ENCODE measurements at places on chromosomes 13 and 19.

DNA sequence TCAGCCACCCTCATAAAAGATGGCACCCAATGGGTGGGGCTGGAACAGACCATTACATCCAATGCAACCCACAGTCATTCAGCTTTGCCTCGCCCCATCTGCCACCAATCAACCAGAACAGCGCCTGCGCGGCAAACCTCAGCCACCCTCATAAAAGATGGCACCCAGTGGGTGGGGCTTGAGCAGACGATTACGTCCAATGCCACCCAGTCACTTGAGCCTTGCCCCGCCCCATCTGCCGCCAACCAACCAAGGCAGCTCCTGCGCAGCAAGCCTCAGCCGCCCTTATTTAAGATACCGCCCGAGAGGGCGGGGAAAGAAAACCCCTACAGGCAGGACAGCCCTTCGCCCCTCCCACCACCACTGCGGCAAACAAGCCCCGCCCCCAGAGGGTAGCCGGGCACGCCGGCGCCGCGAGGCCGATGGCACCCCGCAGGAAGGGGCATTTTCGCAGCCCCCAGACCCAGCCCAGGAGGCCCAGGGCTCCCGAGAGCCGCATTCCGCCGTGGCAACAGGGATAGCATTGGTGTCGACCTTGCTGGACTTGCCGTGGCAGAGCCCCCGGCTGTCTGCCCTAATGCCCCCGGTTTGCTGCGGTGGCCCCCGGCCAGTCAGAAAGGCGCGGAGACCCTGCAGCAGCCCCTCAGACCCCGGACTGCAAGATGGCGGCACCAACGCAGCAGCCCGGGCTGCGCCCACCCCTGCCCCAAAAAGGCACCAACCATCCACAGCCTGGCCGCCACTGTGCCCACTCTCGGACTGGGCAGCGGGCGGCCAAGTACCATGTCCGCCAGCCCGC is 675 bp downstream of the PEG3 start:
- no peak for DNase-seq

DNA sequence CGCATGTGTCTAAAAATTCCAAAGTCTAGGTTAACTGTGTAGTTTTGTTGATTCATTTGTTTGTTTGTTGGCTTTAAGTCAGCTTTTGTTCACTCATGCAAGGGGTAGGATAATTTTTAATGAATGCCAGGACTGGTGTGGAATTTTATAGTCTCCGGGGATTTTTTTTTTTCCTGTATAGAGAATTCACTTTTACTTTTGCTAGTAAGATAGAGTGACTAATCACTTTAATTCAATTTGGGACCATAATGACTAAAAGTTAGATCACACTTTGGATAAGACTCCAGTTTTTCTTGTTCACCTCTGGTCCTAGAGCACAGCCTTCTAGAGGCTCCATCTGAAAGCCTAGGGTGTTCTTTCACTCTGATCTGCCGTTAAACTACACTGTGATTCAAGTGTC is 1690.0 kb downstream of the PCDH9 start:
- no peak for DNase-seq

DNA sequence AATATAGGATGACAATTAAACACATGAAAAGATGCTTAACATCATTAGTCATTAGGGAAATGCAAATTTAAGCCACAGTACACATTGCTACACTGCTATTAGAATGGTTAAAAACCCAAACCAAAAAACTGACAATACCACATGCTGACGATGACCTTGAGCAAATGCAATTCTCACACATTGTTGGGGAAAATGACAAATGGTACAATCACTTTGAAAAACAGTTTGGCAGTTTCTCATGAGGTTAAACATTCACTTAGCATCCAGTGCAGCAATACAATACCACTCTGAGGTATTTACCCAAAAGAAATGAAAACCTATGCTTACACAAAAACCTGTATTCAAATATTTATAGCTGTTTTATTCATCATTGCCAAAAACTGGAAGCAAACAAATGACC is 11.3 kb downstream of the FLT3 start:
- DNase-seq, result no peak

DNA sequence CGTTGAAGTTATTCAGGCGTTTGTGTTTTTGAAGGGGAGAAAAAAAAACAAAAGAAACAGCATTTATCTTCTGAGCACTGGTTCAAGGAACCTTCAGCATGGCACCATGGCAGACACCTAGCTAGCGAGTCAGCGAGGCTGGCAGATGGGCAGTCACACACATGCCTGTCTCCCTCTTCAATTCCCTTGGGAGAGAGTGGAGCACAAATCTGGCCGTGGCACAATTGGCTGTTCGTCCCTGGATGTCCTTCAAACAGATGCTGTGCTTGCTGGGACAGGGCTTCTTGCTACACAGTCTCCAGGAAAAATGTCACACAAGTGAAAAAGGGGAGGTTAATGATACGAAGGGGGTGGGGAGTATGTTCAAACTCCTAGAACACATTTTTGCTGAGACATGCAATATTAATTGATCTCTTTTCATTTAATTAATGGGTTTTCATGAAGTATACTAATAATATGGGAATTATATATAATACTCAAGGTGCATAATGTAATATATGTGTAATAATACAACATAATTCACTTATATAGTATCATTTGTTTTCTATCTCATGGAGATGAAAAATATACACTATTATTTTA is 1674.5 kb upstream of the SLC10A2 start:
- no peak for DNase-seq

DNA sequence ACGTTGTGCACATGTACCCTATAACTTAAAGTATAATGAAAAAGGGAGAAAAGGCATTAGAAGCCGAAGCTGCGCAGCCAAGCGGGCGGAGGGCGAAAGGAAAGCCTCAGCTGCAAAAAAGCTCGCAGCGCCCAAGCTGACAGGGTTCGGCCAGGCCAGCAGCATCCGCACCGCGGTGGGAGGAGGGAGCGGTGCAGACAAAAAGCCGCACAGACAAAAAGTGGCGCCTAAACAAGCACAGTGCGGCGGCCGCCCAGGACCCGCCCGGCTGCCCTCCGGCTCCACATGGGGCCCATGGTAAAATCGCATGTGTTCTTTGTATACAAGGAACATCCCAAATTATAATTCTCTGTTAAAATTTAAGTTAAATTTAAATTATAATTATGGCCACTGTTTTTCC is 42.4 kb downstream of the PSG3 start:
- no peak for DNase-seq

DNA sequence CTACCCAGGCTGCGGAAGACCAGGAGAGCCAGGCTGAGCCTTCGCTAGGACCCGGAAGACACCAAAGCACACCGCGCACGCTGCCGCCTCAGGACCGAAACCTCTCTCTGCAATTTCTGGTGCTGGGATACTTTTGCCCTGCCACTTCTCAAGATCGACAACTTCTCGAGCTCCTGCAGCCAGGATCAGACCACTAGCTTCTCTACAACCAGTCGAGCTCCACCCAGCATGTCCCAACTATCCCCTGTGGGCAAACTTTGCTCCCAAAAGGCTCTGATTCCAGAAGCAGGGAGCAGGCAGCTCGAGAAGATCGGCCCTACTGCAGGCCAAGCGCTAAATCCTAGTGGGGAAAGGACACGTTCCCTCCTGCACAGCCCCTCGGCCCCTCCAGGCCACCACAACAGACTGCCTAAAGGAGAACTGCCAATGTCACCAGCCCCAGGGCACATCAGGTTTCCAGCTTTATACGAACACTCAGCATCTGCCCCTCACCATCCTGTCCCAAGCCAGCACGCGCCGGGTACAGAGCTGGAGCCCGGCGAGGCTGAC is 979 bp downstream of the AKAP8 start:
- DNase-seq, result no peak

DNA sequence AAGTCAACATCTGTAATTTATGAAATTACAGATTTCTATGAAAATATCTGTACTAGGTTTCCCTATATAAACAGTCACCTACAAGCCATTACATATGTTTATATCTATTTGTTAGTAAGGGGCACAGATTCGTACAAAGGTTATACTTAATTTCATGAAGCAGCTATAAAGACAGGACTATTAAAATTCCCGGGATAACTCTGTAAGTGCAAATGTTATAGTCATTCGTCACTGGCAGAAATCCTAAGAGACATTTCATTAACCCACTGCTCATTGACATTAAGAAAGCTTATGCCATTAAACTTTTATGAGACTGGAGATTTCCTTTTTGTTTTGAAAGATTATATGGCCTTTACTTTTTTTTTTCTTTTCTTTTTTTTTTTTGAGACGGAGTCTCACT is 122.9 kb downstream of the MYO16 start:
- no peak for DNase-seq

- DNase-seq, result no peak
Observed at GRCh38 chr13:30043631-30043925, 193.2 kb upstream of the UBL3 start.

- no peak for DNase-seq
Observed at GRCh38 chr19:4987692-4988370, 18.9 kb downstream of the KDM4B start.

- DNase-seq, result no peak
Observed at GRCh38 chr13:42354241-42355091, 82.5 kb downstream of the AKAP11 start.

DNA sequence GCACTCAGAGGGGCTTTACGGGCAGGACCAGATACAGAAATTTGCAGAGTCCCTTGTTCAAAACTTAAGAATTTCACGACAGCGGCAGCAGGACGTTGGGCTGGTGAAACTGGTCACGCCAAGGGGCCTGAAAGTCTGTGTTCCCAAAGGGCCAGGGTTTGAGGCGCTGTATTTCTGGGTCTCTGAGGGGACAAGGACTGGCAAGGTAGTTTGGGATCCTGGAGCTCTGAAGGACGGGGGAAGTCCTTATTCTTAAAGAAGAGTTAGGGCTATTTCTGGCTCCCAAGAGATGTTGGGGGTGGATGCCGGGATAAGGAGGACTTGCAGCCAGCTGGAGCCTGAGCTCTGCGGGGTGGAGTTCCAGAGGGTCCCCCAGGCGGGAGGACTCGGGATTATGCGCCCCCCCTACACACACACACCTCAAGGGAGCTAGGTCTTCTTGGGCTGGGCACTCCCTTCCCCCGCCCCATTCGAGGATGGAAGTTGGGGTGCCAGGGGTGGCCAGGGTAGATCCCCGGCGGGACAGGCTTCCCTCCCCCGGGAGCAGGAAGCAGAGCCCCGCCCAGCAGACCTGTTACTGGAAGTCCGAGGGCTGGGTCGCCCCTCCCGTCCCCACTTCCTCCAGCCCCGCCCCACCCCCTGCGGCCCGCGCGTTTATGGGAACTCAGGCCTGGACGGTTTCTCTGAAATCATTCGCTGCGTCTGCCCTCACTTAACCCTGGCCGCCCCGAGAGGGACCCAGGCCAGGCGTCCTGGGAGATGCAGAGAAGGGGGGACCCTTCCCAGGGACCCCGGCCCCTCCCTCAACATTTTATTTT is 5.6 kb downstream of the BCL3 start:
- DNase-seq, result no peak

GRCh38 chr13:99022941-99023340 is 45.1 kb upstream of the DOCK9 start:
- no peak for DNase-seq

DNA sequence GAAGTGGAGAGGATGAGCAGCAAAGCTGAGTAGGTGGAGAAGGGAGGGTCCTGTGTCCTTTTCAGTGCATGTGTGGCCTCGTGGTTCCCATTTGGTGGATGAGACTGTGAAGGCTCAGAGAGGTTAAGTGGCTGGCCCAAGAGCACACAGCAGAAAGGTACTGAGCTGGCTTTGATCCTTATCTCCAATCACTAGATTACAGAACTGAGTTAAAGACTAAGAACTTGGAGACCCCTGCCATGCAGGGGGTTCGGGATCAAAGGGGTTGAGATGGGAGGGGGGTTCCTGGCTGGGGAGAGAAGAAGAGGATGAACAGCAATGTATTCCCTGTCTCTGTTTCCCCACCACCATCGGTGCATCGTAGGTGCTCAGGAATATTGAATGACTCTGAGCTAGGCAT is 11.8 kb downstream of the CELF5 start:
- no peak for DNase-seq

DNA sequence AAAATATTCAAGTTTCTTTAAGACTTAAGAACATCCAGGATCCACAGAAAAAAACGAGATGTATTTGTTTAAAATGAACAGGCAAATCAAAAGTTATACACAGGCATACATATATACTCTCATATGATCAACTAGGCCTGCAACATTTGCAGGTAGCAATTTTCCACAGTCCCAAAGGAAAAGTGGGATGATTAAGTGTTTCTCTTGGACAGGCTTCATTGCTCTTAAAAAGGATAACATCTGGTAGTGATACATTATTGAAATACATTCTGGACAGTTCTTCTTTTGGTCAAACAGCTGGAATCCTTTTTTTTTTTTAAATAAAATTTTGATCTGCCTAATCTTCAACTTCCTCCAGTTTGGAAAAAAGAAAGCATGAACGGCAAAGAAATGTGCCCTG is 114.8 kb upstream of the TDRD3 start:
- no peak for DNase-seq

DNA sequence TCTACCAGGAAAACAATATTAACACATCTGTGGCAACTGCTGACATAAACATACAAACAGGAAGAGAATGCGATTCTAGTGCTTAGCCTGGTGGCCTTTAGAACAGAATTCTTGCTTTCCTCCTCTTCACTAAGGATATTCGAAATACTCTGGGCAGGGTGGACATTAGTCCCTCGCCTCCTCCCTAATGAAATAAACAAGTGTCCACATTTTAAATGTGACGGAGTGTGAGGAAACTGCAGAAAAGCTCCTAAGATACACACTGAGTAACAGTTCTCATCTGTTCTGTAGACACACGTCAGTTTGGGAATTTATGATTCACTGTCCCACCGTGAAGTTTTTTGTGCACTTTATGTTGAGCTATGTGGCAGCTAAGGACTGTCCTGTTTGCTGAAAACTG is 639 bp downstream of the STARD13 start:
- DNase-seq, result no peak

DNA sequence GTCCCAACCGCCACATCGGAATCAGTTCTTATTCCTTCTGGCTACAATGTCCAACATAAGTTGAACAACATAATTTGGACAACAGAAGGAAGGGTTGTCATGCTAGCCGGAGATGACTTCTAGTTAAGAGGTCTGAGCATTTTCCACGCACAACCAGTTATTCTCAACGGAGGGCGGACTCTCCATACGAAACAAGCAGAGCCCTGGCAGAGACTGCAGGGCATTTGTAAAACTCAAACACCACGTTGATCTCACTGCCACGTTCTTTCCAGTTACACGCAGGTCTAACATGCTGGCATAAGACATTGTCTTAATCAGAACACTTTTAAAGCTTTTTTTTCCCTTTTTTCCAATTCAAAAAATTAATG is 38.3 kb upstream of the DCUN1D2 start:
- DNase-seq, result no peak

GRCh38 chr13:25468325-25469168 is 96.8 kb downstream of the ATP8A2 start:
- DNase-seq, result peak; percentile 75

- DNase-seq, result no peak
Observed at GRCh38 chr19:6394831-6395230, 1.9 kb upstream of the GTF2F1 start.

DNA sequence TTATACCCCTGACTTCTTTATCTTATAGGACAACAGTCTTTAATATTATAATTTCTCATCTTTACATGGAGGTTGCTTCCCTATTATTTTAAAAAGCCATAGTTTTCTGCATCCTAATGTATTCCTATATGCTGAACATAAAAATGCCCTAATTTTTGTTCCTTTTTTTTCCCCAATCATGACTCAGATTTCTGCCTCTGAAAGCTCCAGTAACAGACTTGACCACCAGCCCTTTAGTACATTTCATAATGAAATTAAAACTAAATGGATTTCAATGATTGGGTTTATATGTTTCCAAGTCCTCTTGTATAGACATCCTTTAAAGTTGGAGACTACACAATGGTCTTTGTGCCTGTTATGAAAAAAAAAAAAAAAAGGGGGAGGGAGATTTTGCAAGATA is 712.5 kb downstream of the DIAPH3 start:
- no peak for DNase-seq
